Hematopoietic multipotent progenitor cell treated with erythropoietin and hydrocortisone succinate and interleukin-3 and kit ligand, for 17 days (in vitro differentiated cells): ENCODE measurements at places on chromosomes 1 and 21.

GRCh38 chr1:7621334-7622219 is 149.5 kb upstream of the VAMP3 start:
- DNase-seq: no peak

DNA sequence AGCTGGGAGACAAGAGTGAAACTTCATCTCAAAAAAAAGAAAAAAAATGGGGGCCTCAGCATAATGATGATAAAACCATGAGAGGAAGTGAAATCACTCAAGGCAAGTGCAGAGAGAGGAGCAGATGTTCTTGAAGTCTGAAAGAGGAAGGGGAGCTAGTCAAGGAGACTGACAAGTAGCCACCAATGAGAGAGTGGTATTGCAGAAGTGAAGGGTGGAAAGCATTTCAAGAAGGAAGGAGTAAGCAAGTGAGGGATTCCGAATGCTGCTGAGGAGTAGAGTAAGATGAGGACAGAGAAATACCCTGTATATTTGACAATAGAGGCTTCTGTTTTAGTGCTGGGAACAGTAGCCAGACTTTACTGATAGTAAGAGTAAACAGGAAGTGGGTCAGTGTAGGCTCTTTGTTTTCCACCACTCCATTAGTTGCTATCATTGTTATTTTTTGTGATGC is 2.9 kb downstream of the TATDN3 start:
- no peak for DNase-seq

DNA sequence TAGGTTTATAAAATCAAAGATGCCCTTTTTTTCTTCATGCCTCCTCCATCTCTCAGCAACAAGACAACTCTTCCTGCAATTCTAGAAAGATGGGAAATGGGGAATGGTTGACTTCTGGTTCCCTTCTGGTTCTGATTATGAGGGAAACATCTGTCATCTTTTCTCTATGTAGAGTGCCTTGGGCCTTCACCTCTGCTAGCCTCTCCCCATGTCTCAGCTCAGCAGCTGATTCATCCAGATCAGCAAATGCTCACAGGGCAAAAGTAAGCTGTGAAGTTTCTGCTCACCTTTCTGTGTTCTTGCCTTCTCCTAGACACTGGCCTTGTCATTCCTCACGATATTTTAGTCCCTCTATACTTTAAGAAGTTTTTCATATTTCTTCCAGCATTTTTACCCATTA is 17.8 kb upstream of the BECN2 start:
- no peak for DNase-seq

DNA sequence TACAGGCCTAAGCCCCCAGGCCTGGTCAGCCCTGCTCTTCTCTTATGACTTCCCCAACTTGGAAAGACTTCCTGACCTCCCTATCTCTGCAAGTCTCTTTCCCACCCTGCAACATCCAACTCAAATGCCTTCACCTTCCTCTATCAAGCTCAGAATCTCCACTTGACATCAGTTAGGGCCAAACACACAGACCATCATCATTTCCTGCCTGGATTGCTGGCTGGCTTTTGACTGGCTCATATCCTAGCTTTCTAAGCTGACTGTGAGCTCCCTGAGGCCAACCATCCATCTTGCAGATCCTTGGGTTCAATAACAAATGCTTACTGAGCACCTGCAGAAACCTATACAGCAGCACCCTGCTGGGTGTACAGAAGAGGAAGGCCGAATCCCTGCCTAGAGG is 137.3 kb upstream of the EDN2 start:
- DNase-seq: no peak

DNA sequence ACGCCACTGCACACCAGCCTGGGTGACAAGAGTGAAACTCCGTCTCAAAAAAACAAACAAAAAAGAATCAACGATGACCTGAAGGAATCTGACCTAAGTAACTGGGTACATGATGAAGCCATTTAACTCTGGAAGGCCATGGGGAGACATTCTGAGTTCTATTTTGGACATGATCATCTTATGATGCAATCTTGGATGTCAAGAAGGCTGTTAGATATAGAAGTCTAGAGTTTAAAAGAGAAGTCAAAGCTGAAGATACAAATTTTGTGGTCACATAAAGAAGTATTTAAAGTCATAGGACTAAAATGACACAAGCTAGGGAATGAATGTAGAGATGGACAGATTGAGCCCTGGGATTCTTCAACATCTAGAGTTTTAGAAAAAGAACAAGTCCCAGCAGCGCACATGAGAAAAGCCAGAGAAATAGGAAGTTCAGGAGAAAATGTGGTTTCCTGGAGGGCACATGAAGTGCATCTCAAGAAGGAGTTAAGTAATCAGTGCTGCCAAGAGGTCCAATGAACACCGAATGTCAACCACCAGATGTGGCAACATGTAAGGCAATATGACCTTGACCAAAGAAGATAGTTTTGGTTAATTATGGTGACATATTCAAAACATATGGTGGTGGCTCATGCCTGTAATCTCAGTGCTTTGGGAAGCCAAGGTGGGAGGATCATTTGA is 26.8 kb downstream of the ELK4 start:
- no peak for DNase-seq

- peak; percentile 47 for DNase-seq
These were observed 28.4 kb downstream of the WDR4 start for GRCh38 chr21:42850866-42851391.

GRCh38 chr1:234985516-234986294 is 142.9 kb downstream of the TOMM20 start:
- DNase-seq: no peak

DNA sequence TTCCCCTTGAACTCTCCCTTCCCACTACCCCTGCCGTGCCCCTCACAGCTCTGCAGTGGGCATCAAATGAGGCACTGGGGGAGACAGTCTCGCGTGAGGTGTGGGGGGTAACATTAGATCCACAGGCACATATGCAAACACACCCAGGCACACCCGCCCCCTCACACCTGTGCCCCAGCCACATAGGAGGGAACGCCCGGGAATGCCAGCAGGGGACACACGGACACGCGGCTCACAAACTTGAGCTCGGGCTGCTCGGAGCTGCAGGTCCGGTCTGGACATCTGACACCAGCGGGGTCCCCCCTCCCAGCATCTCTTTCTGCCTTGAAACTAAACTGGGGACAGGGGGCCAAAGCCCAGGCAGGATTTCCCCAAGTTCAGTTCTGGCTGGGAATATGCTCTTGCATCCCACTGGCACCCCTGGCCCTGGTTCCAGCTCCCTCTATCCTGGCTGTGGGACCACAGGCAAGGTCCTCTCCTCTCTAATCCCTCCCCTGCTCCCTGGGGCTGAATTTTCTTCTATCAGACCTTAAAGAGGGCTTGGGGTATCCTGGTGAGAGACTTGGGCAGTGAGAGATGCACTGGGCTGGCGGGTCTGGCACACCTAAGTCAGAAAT is 30.6 kb downstream of the CDCP2 start:
- no peak for DNase-seq

GRCh38 chr1:163128282-163128681 is 59.1 kb downstream of the RGS4 start:
- no peak for DNase-seq

- no peak for DNase-seq
These were observed 29.8 kb upstream of the RCOR3 start for GRCh38 chr1:211229365-211229759.

- DNase-seq: no peak
These were observed 24.4 kb downstream of the SZRD1 start for GRCh38 chr1:16391411-16391810.

GRCh38 chr1:179575497-179576314 is at the start of gene NPHS2:
NPHS2 (minus strand) TSS chr1:179575948; CDS start chr1:179575864, 84 bp downstream.
- DNase-seq: no peak

DNA sequence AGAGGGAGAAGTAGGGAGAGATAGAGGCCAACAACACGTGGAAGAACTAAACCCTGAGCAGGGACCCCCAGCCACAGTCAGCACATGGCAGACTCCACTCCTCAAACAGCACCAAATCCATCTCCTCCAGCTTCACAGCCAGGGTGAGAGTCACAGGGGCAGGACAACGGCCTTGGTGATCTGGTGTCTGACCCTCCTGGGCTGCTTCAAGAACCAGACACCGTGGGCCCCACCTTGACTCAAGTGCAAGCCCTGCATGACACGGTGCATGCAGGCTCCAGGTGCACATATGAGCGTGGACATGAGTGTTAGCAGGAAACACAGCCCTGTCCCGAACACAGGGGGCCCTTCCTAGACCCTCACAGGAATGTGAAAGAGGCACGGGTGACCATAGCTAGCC is 21.9 kb downstream of the S100A7 start:
- DNase-seq: no peak

DNA sequence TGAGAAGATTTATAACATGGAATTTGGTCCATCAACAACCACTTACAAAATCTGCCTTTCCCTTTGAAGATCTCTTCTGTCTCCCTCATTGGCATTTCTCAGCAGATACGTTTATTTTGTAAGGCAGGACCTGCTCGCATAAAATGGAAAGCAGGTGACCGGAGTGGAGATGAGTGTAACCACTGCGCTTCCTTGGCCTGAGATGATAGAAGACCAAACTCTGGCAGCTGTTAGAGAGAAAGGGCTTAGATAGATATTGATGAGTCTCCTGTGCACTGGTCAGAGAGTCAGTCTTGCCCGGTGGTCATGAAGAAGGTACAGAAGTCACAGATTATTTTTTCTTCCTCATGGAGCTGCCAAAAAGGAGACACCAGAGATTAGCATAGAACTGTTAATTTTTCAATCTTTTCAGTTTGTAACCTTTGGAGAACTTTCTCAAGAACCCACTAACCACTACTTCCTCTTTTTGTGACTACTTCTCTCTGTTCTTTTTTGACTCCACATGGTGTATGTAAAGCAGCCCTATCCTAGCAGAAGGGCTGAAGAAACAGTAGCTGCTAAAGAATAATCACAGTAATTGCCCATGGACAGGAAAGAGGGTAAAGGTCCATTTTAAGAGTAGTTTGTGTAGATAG is 47.6 kb downstream of the FCRL3 start:
- DNase-seq: no peak

DNA sequence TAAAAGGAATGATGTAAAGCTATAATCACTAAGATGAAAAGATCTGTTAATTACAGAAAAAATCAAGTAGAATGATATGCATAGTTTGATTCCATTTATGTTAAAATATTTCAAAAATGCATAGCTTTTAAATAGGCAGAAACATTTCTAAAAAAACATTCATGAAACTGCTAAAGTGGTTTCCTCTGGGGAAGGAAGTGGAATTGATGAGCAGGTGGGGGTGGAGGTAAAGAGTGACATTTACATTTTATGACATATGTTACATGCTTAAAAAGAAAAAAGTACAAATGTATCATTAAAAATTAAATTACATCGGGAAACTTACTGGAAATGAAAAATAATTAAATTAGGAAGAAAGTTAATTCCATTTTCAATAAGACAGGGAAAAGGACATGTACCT is 42.8 kb upstream of the JAK1 start:
- no peak for DNase-seq

DNA sequence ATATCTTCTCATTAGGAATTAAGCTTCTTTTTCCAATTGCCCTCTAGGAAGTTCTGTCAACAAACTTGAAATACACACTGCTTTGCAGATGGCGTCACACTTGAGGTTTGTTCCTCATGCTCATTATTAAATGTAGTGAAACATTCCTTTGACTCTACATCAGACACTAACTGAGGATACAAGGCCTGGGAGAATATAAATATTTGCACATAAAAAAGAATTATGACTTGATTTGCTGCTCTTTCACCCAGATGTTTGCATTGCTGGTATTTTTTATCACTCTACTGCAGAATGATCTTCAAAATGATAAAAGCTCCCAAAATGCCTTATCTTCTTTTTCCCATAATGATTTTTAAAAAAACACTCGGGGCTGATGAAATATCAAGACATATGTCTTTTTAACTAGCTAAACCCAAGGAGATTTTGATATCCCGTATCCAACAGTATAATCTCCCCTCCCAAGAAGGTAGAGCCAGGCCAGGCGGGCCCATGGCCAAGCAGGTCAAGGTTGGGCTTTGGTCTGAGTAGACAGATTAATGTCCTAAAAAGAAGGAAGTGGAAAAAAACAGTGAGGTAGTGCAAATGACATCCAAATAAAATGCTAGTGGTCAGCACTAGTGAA is 264.6 kb downstream of the HHIPL2 start:
- DNase-seq: no peak

- no peak for DNase-seq
These were observed 22.9 kb downstream of the CHODL start for GRCh38 chr21:18267496-18267895.

GRCh38 chr1:160416369-160416768 is 16.0 kb downstream of the VANGL2 start:
- DNase-seq: no peak

- no peak for DNase-seq
These were observed 135.6 kb upstream of the GJB5 start for GRCh38 chr1:34619256-34619655.

DNA sequence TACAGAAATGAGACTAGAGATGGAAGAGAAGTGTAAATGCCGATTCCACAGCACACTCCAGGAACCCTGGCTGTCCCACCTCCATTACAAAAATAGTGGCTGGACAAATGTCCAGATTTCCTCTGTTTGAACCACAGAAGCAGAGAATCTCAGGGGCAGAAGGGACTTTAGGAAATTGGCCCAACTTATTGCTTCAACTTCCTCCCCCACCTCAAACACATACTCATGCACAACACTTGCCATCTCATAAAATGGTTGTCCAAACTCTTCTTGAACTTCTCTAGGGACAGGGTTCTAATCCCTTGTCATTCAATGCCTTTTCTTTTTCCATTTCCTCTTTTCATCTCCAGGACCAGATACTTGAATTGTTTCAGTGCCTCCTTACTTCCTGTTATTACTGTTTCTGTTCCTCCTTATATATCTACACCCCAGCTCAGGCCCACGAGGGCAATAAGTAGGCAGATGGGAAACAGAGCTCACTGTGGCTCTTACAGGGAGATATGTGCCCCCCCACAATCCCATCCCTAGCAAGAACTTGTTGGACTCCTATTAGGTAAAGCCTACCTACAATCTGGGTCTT is 8.5 kb upstream of the B4GALT3 start:
- DNase-seq: no peak

DNA sequence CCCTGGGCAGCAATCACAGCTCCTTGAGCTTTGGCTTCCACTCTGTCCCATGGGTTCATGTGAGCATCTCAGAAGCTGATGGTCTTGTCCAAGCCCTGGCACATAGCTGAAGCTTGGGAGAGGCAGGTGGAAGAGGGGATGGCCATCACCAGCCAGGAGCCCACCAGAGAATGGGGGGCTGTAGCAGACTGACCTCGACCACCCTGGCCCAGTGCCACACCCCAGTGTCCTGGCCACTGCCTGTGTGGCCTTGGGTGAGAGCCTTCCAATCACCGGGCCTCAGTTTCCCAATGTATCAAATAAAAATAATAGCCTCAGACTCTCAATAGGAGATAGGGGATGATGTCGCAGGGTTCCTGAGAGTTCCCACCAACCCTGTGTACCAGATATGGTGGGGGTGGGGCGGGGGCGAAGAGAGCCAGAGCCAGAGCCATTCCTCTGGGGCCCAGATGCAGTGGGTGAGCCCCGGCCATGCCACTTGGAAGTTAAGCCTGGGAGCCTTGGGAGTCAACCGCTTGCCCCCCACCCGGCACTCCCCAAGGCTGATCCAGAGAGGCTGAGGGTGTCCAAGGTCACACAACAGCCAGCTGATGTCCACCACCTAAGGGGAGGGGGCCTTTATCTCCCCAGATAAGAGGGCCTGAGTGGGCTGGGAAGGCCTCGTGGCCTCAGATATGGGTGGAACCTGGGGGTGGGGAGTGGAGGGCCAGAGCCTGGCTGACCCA is 9.3 kb upstream of the EDN2 start:
- no peak for DNase-seq

- DNase-seq: no peak
These were observed 38.4 kb downstream of the VCAM1 start for GRCh38 chr1:100757946-100758345.
